Gastrocnemius medialis (tissue), 4 donors: ENCODE measurements at places on chromosomes 5 and 9. TPM values are rescaled to one million over a fixed set of nuclear protein-coding genes. Genes with fewer than 3 reads are reported as not detected.
A peak's percentile ranks its signal among the peaks of the same experiment; 100 is the strongest.

- no peaks in the 10 kb centered on the region for H3K4me1 ChIP-seq
- H3K36me3 ChIP-seq = no peaks in the 10 kb centered on the region
- H3K4me3 ChIP-seq = no peak overlapping the region
- H3K27me3 ChIP-seq = no peaks in the 10 kb centered on the region
- no peak for DNase-seq
Observed at GRCh38 chr5:95130941-95131340, 154.0 kb downstream of the MCTP1 start.

DNA sequence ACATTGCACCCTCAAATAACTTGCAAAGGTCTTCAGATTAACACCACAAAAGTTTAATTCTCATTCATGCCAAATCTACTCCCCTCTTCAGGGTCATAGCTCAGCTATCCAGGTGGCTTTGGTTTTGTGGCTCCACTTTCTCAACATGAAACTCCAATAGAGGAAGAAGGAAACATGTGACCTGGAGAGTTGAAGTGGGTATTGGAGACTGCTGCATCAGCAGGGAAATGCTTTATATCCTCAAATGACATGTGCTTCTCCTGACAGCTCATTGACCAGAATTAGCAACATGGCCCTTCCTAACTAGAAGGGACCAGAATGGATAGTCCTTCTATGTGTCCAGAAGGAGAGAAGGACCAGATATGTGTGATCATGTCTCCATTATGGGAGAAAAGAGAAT, 73.6 kb downstream of the TLR4 start:
- no peak overlapping the region for H3K4me3 ChIP-seq
- H3K27me3 ChIP-seq = no peaks in the 10 kb centered on the region
- H3K27ac ChIP-seq = no peak overlapping the region
- H3K36me3 ChIP-seq = no peaks in the 10 kb centered on the region
- H3K4me1 ChIP-seq = peaks cover 17% of the 10 kb centered on the region

- DNase-seq = no peak
- H3K4me1 ChIP-seq = peaks cover 10% of the 10 kb centered on the region
- no peaks in the 10 kb centered on the region for H3K27me3 ChIP-seq
Observed at GRCh38 chr9:133094842-133095393, 26.1 kb downstream of the RALGDS start.

GRCh38 chr5:140318792-140319191, 15.9 kb upstream of the PFDN1 start:
- H3K36me3 ChIP-seq = no peaks in the 10 kb centered on the region
- H3K4me1 ChIP-seq = peaks cover 23% of the 10 kb centered on the region
- no peaks in the 10 kb centered on the region for H3K27me3 ChIP-seq
- no peak overlapping the region for H3K4me3 ChIP-seq

DNA sequence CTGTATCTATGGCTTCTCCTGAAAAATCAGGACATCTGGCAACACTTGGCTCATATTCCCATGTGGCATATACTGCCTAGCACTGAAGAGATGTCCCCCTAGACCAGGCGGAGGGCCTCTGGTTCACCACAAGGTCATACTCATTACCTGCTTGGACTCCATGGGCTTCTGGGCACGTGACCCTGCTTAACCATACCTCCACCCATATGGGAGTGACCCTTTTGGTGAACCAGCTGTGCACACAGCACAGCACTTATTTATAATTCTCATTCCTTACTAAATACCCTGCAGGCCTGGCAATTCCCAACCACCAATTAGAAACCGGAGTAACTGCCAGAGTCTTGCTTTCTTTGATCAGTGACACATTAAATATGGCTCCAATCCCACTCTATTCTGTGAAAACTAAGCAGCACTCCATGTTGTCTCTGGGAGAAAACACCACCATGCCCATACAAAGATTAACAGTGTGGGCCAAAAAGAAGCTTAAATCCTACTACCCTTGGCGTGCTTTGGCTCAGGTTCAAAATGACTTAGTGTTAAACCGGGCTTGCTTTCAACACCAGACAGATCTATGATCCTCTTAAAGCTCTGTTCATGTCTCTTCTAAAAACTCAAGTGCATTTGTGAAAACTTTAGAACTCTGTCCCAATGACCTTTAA, 57.7 kb downstream of the MTMR12 start:
- no peak for DNase-seq
- peaks cover 13% of the 10 kb centered on the region for H3K4me1 ChIP-seq
- H3K4me3 ChIP-seq = no peak overlapping the region
- peak overlapping the region; percentile 57 for H3K27ac ChIP-seq

Gene ITGA2
- total RNA-seq = 0.38 TPM

GRCh38 chr5:141870871-141871270, 7.3 kb downstream of the PCDH1 start:
- no peak overlapping the region for H3K4me3 ChIP-seq
- H3K27me3 ChIP-seq = peaks cover 18% of the 10 kb centered on the region
- peaks cover 7% of the 10 kb centered on the region for H3K4me1 ChIP-seq

GRCh38 chr5:151087486-151087885, 6.7 kb upstream of the TNIP1 start:
- DNase-seq = no peak
- H3K4me3 ChIP-seq = no peak overlapping the region
- H3K36me3 ChIP-seq = no peaks in the 10 kb centered on the region
- H3K27ac ChIP-seq = no peak overlapping the region

Gene CCDC171
- 1.7 TPM for total RNA-seq

DNA sequence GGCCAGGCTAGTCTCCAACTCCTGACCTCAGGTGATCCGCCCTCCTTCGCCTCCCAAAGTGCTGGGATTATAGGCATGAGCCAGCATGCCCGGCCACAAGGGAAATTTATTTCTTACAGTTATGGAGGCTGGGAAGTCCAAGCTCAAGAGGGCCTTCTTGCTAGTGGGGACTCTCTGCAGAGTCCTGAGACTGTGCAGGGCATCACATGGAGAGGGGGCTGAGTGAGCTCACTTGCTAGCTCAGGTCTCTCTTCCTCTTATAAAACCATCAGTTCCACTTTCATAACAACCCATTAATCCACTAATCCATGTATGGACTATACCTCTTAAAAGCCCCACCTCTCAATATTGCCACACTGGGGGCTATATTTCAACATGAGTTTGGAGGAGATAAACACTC, 5.1 kb upstream of the SPIN1 start:
- no peak overlapping the region for H3K4me3 ChIP-seq
- no peaks in the 10 kb centered on the region for H3K27me3 ChIP-seq
- no peaks in the 10 kb centered on the region for H3K4me1 ChIP-seq
- no peak overlapping the region for H3K27ac ChIP-seq
- no peak for DNase-seq
- no peaks in the 10 kb centered on the region for H3K36me3 ChIP-seq

GRCh38 chr9:5482194-5482593, 28.1 kb upstream of the PDCD1LG2 start:
- no peaks in the 10 kb centered on the region for H3K36me3 ChIP-seq
- DNase-seq = no peak
- H3K27me3 ChIP-seq = no peaks in the 10 kb centered on the region
- H3K4me3 ChIP-seq = no peak overlapping the region
- no peak overlapping the region for H3K27ac ChIP-seq

- H3K36me3 ChIP-seq = no peaks in the 10 kb centered on the region
- H3K4me3 ChIP-seq = no peak overlapping the region
- no peak for DNase-seq
Observed at GRCh38 chr5:13831351-13831750, 113.1 kb downstream of the DNAH5 start.

DNA sequence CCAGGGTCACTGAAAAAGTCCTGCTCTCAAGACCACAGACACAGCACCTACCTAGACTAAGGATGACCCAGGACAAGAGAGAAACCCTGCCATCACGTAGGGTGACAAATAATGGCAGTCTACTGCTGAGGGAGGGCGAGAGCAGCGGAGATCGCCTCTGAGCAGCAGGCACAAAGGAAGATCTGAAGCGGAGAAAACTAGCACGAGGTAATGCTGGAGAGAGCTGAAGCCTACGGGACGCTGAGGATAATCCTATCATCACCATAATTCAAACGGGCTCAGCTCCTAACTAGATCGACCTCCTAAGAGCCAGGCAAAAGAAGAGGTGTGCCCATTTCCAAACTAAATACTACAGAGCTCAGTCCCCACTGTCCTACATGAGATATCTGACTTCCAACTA, 41.3 kb downstream of the FBXO10 start:
- no peak for DNase-seq
- no peaks in the 10 kb centered on the region for H3K4me1 ChIP-seq

Gene CXXC5
- 69.7 TPM for total RNA-seq

Gene SLF1
- total RNA-seq = 2.4 TPM

DNA sequence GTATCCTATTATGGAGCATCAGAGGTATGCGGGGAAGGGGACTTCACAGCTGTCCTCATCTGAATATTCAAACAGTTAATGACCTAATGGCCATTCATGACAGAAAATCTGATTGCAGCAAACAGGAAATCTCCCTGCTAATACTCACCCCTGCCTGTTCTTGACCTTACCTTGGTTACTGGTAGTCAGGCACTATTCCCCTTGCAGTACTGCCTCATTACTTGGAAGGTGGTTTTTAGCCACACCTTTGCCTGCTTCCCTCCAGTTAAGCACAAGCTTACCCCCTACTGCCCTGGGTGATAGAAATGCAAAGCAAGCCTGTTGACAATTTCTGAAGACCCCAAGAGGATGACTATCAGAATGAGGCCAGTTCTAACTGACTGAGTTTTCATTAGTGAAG, 332.4 kb downstream of the NTRK2 start:
- no peak for DNase-seq
- H3K27ac ChIP-seq = no peak overlapping the region
- H3K4me3 ChIP-seq = no peak overlapping the region
- H3K36me3 ChIP-seq = no peaks in the 10 kb centered on the region

DNA sequence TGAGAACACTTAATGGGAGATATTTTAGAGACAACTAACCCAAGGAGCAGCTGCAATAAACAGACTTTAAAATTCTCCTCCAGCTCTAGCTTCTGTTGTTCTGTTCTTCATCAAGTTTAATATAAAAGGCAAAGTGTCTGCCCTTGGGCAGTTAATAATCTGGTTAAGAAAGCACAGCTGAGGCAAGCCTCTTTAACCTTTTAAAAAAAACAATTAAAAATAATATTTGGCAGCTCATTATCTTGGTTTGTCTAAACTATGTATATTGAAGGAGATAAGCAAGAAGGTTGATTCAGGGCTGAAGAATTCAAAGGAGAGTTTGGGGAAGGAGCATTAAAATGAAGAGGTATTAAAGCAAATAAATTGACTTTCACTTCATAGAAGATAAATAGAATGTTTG, 75.4 kb downstream of the TSSK1B start:
- H3K36me3 ChIP-seq = no peaks in the 10 kb centered on the region
- no peak overlapping the region for H3K27ac ChIP-seq
- DNase-seq = no peak
- H3K27me3 ChIP-seq = no peaks in the 10 kb centered on the region
- no peaks in the 10 kb centered on the region for H3K4me1 ChIP-seq
- H3K4me3 ChIP-seq = no peak overlapping the region

Gene IFNA17
- not detected for total RNA-seq

GRCh38 chr5:136655468-136655867, 290.1 kb upstream of the TRPC7 start:
- H3K36me3 ChIP-seq = no peaks in the 10 kb centered on the region
- DNase-seq = no peak
- H3K27me3 ChIP-seq = no peaks in the 10 kb centered on the region
- H3K27ac ChIP-seq = no peak overlapping the region
- H3K4me1 ChIP-seq = no peaks in the 10 kb centered on the region

DNA sequence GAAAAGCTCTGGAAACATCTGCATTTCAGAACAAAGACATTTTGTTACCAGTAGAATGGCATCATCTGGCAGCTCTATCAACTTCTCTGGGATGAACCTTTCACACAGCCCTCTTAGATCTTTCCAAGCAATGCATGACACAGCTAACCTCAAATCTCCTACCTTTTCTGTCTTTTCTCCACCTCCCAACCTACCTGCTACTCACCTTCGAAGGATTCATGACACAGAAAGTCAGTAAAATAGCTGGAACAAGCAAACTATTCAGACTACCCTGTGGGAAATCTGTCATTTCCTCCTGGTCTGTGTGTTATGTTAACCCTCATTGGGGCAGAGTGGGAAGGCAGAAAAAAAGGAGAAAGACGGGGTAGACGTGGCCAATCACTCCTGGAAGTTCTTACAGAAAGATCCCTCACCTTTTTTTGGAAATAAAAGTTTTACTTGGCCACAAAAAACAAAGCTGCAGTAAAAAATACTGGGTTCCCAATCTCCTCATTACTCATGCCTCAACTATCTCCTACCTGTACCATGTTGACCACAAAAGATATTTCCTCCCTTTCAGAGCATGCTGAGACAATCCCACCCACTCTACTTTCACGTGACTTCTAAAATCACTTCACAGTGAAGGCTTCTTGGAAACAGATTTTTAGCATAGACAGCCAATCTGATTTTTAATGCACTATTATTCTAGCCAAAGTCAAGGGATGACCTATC, 362.1 kb upstream of the RFX3 start:
- no peak overlapping the region for H3K4me3 ChIP-seq
- no peaks in the 10 kb centered on the region for H3K4me1 ChIP-seq
- no peaks in the 10 kb centered on the region for H3K36me3 ChIP-seq
- no peak overlapping the region for H3K27ac ChIP-seq
- DNase-seq = no peak
- H3K27me3 ChIP-seq = no peaks in the 10 kb centered on the region

Gene PDCD1LG2
- 1.8 TPM for total RNA-seq

DNA sequence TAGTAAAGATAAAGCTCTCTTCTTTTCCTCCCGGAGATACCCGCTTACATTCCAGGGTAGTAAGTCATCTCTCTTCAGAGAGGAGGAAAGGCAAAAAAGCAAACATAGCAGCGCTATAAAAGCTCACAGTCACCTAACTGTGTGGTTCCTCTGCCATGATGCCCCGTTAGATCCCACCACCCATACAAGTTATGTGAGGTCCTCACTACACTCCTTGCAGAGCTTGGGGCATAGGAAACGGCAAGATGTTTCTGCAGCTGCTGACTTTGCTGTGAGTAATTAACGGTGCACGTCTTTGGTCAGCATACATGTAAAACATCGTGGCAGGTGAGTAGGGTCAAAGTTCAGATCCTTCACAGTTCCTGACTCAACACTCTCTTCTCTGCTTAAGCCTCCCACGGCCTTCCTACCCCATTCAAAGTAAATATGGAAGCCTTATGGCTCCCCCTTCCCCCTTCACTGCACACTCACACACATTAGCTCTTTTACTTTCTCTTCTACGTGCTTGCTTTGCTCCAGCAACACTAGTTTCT, 218.9 kb downstream of the DIRAS2 start:
- no peaks in the 10 kb centered on the region for H3K27me3 ChIP-seq
- H3K4me1 ChIP-seq = no peaks in the 10 kb centered on the region
- no peak overlapping the region for H3K27ac ChIP-seq
- no peak overlapping the region for H3K4me3 ChIP-seq
- no peaks in the 10 kb centered on the region for H3K36me3 ChIP-seq
- no peak for DNase-seq

- H3K27me3 ChIP-seq = no peaks in the 10 kb centered on the region
- peak; percentile 1 for DNase-seq
- no peaks in the 10 kb centered on the region for H3K36me3 ChIP-seq
- H3K4me3 ChIP-seq = no peak overlapping the region
- no peaks in the 10 kb centered on the region for H3K4me1 ChIP-seq
- H3K27ac ChIP-seq = no peak overlapping the region
Observed at GRCh38 chr5:1744393-1745122, 55.1 kb downstream of the MRPL36 start.

DNA sequence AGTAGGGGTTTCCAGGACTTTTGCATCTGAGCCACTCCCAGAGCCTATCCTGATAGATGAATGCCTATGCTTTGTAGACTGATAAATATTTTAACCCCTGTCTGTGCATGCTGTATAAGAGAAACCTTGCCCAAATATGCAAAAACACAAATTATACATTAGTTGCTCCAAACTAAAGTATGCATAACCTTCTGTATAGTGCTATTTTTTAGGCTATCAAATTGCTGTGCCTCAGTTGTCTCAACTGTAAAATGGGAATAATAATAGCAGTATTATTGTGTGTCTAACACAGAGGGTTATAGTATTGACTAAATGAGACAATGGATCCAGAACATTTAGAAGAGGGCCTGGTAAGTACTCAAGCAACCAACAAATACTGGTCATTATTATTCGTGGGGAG, 117.7 kb downstream of the LIFR start:
- H3K27ac ChIP-seq = no peak overlapping the region
- no peaks in the 10 kb centered on the region for H3K27me3 ChIP-seq
- DNase-seq = no peak
- no peaks in the 10 kb centered on the region for H3K4me1 ChIP-seq
